NCI-H2081 (cell line): ENCODE measurements at places on chromosomes 1 and 21.

GRCh38 chr1:33319186-33319948 lies 1.5 kb downstream of the A3GALT2 start:
- DNase-seq, result no peak

- peak; percentile 82 for DNase-seq
Measured at GRCh38 chr1:162878000-162878596, 17.1 kb upstream of the CCDC190 start.

DNA sequence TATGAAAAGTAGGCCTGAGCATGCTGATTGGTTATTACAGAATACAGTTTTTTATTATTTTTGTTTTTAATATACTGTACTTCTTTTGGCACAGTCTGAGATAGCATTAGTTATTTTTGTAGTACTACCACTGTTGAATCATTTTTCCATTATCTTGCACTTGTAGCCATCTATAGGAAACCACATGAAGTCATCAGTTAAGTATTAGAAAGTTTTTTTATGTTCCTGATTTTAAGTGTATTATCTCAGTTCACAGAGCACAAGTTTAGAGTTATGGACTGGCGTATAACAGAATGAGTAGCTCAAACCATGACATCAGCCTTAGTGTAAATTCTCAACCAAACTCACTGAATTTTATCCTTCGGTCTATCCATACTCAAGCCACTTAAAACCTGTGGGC lies 22.8 kb downstream of the DHX9 start:
- no peak for DNase-seq

DNA sequence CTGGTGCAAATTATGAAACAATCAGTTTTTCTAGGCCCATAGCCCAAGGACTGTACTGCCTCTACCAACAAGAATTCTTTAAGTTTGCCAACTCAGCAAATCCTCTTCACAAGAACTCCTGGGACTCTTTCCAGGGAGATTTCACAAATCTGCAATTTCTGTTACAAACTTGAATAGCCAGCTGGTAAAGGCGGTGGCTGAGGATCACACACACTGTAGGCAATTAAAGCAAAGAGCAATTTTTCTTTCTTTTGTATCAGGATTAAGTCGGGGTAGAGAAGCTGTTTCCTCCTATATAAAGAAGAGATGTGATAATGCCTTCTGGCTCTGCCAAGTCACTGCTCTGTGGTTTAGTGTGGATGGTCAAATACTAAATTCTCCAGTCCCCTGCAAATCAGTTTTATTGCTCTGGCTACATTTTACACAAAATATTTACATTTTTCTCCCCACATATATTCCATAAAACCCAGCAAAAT lies 1.7 kb downstream of the ALDH9A1 start:
- DNase-seq, result no peak

DNA sequence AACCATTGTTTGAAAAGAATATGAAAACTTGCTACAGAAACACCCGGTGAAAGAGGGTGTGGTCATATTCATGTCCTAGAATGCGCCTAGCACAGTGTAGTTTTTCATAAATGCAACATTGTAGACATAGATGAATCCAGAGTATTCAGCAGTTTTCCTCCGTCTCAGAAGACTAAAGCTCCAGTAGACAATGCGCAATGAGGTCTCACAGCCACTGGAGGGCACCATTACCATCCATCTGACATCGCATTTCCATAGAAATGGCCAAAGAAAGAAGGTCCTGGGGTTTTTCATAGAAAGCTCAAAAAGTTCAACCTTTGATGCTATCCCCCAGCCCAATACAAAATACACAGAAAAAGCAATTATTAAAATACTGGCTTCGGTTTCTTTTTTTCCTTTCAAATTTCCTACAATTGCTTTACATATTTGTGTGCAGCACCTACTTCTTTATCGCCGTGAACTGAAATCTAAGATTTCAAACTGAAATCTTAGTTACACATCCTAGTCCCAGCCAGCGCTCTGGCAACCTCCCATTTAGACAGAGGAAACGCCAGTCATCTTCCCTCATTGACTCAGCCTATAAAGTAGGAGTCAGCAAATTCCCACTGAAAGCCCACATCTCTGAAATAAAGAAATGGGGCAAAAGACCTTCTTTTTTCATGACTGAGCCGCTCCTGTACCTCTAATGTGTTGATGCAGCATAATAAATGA lies 3.9 kb upstream of the CD58 start:
- peak; percentile 42 for DNase-seq
